Common myeloid progenitor, CD34-positive (primary cell): ENCODE measurements at places on chromosomes 3 and 15.
A peak's percentile ranks its signal among the peaks of the same experiment; 100 is the strongest.

DNA sequence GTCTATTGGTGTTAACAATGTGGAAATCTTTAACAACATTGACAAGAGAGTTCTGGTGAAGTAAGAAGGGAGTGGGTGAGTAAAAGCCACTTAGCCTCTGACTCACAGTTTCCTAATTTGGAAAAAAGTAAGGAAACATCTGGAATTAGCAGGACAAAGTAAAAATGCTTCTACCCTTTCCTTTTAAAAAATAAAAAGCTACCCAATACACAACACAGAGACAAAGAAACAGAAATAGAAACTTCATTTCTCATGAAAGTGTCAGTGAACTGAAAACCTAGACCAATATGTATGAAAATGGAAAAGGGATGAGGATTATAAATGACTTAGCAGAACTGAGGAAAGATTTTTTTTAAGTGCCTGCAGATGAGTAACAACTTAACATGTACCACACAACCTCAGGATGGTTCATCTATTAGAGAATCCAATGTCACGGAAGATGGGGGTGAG lies 65.4 kb downstream of the SSR3 start:
- no peak for DNase-seq

- DNase-seq: peak; percentile 31
Observed at GRCh38 chr3:194540274-194540905, 53.6 kb upstream of the ATP13A3 start.

- peak; percentile 84 for DNase-seq
Observed at GRCh38 chr15:34331809-34332208, 5.8 kb downstream of the SLC12A6 start.

DNA sequence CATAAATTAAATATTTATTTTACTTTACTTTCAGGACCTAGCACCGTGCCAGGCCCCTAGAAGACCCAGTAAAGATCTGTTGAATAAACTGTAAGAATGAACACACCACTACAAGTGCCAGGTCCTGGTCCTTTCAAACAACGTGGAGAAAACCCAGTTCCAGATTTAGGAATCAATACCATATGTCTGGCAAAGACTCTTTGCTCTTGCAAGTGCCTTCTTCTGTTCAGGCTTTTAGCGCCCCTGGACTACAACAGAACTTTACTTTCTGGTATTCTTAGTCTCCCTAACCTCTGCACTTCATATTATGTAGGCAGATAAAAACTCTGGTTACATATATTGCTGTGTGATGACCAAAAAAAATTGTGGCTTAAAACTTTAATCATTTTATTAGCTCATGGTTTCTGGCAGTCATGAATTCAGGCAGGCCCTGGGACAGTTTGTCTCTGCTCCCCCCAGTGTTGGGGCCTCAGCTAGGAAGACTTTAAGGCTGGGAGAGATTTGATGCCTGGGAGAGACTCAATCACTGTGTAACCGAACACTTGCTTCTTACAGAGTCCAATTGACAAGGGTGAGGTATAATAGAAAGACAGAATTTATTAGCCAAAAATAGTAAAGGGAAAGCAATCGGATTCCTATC lies 2.9 kb upstream of the PSMA4 start:
- no peak for DNase-seq

DNA sequence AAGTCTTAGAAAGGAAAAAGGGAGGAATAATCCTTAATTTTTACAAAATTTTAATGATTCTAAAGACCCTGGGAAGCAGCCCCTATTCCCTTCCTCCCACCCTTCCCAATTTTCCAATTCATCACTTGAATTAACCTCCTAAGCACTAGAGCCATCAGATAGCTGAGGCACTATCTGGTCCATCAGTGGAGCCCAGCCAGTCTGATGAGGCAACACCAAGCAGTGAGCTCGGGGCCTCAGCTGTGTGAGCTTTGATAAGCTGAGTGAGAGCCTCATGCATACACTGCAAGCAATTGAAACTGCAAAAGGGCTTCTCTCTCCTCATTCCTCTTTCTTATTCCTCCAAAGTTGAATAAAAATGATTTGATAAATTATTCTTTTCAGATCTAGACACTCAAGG lies 31.9 kb downstream of the TUSC7 start:
- DNase-seq: no peak

DNA sequence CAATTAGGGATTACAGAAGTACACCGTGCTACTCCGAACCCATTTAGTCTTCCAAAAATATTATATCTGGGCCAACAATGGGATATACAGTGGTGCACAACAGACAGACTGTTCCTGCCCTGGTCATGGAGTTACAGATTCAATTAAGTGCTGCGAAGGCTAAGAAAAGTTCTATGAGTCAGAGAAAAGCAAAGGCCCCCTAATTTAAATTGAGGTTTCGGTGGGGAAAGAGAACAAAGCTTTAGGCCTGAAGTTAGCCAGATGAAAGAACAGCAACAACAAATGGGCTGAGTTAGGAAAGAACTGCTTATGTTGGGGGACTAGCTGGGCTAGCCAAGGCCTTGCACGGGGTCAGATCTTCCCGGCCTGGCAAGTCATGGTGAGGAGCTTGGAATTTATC lies 131.8 kb downstream of the MDFIC2 start:
- DNase-seq: no peak
